Choroid plexus epithelial cell (primary cell): ENCODE measurements at places on chromosomes 1 and 21.

DNA sequence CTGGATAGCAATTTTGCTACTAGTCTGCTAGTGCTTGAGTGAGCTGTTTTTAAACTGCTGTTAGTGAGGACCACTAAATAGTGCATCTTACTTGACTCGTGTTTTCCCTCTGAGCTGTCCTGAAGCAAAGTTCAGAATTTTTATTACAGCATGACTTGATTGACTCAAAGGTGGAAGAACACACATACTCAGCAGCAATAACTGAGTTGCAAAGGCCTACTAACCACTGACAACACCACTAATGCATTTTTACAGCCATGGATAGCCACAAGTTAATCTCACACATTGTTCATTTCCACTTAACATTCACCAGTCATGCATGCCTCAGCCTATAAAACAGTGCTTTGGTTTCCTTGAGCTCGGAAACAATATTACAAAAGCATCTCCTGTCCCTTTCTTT, 148.7 kb downstream of the RUNX1 start:
- no peak for DNase-seq

DNA sequence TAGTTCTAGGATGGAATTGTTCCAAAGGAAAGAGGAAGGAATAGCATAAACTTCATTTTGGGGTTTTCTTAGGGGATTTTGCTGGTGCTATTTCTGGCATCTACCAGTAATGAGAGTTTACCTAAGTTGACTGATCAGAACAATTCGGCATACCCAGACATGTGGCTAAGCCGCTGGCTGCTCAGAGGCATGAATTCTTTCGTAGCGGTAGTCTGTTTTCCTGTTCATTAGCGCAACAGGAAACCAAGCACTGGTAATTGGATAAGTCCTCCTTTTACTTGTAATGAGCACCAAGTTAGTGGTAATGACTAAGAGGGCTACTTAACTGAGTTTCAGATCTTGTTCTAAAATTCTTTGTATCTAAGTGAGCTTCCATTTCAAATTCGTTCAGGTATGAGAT, 38.6 kb downstream of the C21orf91 start:
- no peak for DNase-seq

DNA sequence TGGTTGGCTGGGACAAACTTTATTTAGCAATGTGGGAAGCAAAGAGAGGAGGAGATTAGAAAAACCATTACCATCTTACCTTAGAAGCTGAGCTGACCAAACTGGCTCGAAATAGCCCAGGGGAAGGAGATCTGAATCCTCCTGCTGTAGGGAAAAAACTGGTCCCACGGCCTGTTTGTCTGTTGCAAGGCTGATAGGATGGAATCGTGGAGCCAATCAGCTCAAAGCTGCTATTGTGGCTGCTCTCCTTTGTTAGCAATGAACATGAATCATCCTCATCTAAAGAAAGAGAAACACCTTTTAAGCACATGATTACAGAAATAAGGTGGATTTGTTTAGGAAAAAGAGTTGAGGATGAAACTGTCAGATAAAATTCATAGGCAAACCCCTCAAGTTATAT, 21.5 kb downstream of the CLSPN start:
- DNase-seq: no peak

GRCh38 chr21:44263768-44264167, 2.1 kb upstream of the DNMT3L start:
- no peak for DNase-seq

DNA sequence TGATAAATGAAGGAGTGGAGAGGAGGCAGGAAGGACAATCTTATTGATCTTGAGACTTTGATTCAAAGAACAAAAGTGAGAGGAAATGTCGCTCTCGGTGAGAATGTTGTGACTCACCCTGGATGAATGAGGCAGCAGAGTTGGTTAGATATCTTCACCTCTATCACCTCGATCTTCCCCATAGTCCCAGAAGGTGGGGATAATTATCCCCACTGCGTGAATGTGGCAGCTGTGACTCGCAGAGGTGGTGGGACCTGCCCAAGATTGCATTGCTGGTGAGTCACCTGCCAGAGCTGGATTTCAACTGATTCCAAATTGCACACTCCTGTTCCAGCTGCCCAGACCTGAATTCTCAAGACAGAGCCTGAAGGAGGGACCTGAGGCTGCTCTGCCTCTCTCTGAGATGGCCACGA, 105.0 kb downstream of the MATN1 start:
- DNase-seq: no peak

GRCh38 chr1:83882906-83883305, 116.0 kb downstream of the TTLL7 start:
- DNase-seq: peak; percentile 77

- DNase-seq: peak; percentile 24
Measured at GRCh38 chr1:60809204-60809980, 273.0 kb upstream of the NFIA start.

DNA sequence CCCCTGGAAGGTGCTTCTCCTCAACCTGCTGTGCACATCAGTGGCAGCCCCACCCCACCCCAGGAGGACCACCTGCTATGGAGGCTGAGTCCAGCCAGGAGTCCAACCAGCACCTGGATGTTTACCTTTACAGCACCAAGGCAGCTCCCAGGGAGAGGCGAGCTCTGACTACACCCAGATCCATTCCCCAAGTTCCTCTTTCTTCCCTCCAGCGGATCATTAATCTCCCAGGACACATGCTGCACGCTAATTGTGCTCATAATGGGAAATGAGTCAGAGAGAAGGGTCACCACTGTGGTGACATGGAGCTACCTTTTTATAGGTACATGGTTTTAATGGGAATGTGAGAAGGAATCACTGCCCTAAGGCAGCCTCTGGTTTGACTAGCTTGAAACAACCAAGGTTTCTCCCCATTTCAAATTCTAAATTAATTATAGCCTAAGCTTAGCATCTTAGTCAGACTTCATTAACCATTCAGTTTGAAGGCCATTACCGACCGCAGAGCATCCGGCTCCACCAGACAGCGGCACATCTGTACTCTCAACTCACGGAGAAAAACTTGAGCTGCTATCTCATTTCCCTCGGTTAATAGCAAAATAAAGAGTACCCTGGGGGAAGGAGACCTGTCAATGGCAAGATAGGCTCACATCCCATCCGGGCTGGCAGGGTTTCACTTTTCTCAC, 173.1 kb upstream of the GALNT2 start:
- no peak for DNase-seq

GRCh38 chr1:114349891-114350605, 161.0 kb downstream of the TRIM33 start:
- no peak for DNase-seq

DNA sequence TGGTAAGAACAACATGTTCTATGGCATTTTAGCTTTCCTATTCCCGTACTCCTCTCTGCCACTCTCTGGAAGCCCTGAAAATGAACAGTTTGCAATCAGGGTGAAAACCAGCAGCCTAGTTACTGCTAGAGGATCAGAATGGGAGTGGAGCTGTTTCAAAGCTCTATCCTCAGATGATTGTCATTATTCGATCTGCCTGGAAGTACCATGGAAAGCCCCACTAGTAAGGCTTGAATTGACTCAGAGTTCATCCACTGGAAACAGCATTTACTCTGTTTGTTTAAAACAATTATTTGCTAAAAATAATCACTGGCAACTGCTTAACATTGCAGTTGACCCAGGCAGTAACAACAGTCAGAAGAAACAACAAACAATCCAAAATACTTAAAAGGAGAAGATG, 91.2 kb downstream of the USH2A start:
- DNase-seq: no peak

GRCh38 chr1:70043804-70044203, 161.6 kb downstream of the LRRC40 start:
- DNase-seq: peak; percentile 94

- no peak for DNase-seq
Measured at GRCh38 chr1:30312226-30312625, 411.2 kb downstream of the MATN1 start.

- no peak for DNase-seq
Measured at GRCh38 chr1:67664048-67664447, 21.0 kb upstream of the GADD45A start.

DNA sequence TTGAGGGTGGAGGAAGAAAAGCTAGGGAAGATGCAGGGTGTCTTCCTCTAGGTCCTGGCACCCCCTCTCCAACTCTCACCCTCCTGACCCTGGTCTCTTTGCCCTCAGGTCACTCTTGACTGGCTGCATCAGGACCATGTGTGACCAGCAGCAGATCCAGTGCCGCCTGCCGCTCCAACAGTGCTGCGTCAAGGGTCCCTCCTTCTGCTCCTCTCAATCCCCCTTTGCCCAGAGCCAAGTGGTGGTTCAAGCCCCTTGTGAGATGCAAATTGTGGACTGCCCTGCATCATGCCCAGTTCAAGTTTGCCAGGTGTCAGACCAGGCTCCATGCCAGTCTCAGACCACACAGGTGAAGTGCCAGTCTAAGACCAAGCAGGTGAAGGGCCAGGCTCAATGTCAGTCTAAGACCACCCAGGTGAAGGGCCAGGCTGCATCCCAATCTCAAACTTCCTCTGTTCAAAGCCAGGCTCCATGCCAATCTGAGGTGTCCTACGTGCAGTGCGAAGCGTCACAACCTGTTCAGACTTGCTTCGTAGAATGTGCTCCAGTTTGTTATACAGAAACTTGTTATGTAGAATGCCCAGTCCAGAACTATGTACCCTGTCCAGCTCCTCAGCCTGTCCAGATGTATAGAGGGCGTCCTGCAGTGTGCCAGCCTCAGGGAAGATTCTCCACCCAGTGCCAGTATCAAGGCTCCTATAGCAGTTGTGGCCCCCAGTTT, 1.8 kb downstream of the KPRP start:
- no peak for DNase-seq

GRCh38 chr1:39328586-39329121, 124.2 kb downstream of the MACF1 start:
- no peak for DNase-seq

DNA sequence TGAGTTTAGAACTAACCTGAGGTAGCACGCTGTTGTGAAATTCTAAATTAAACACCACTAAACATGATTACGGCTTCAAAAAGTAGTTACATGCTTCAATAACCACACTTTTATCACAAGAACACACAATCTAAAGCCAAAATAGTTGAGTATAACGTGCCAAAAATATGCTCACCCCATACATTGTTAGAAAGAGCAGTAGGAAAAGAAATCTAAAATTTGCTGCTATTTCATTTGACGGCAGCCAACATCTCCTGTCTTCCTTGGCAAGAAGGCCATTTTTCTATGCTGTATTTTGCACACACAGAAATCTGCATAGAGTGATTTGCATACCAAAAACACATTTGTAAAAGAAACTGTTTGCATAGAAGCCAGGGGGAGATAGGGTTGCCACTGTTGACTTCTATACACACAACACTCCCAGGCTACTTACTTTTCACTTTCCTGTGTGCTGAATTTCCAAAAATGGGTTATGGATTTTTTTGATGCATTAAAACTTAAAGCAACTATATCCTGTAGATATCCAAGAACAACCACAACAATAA, 42.9 kb upstream of the DMRTB1 start:
- DNase-seq: no peak
